GM12891 (cell line): ENCODE measurements at places on chromosomes 3 and 15.

- DNase-seq = no peak
Observed at GRCh38 chr15:39502082-39502447, 78.8 kb upstream of the THBS1 start.

- no peak for DNase-seq
Observed at GRCh38 chr15:39275066-39275465, 305.8 kb upstream of the THBS1 start.

DNA sequence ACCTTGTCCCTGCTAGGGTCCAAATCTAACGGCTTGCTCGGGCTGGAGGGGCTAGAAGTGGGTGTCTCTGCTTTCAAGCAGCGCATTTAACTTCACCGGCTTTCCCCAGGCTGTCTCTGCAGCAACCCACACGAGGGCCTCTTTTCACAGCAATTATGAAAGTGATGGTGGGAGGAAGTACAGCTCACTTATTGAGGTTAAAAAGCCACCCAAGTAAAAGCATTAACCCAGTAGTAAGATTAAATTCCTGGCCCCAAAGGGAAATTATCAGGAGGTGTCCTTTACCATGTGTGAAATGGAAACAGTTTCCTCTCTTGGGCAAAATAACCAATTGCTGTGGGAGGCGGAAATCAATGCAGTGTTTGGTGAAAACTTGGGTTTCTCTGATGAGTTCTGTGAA lies 41.1 kb downstream of the NGRN start:
- DNase-seq = peak; percentile 41

- DNase-seq = no peak
Observed at GRCh38 chr15:28990390-28990789, 104.6 kb downstream of the APBA2 start.

DNA sequence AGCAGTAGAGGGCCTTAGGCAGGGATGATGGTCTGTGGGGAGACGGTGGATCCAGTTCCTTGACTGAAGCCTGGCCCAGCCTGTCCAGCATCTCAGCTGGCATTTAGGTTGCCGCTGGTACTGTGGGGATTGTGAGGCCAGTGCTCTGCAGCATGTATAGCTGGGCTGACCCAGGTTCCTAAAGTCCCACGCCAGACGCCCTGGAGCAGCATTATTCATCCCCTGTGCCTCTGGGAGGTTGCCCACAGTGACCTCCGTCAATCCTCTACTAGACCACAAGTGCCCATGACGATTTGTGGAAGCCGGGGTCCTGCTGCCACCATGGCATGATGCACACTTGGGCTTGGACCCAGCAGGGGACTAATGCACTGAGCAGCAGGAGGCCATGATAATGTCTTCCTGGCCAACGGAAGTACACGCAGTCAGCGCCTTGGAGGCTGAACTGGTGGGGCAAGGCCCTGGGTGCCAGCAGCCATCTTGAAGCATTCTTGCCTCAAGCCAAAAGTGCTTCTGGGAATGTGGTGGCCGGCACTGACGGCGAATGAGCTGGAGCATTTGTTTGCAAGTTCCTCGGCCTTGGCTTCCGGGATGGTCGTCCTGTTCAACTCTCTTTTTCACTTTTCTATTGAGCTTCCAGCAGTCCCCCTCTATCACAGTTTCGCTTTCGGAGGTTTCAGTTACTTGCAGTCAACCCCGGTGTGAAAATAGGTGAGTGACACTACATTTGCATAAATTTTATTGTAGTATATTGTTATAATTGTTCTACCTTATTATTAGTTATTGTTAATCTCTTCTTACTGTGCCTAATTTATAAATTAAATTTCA lies 949.4 kb downstream of the ROBO1 start:
- DNase-seq = no peak
